ENCODE measurements at places on chromosomes 3 and 15.

DNA sequence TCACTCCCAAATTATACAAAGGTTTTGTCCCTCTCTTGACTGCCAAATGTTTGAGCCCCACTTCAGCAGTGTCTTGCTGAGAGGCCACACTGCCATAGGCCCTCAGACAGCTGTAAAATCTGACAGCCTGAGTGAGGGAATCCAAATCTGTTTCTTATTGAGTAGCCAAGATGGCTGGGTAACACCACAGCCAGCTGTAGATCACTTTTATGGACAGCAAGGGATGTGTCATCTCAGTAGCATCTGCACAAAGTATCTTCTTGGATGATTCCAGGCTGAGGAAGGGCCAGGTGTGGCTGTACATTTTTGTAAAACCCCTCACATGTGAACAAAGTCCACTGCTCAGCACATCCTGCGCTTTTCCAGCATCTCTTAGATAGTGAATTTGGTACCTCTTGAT lies 237.0 kb upstream of the LRTM1 start:
- ATAC-seq = no peak

GRCh38 chr3:122515870-122516269 lies 1.1 kb upstream of the KPNA1 start:
- ATAC-seq = no peak

- no peak for ATAC-seq
Observed at GRCh38 chr3:167787440-167787839, 51.9 kb downstream of the SERPINI1 start.

DNA sequence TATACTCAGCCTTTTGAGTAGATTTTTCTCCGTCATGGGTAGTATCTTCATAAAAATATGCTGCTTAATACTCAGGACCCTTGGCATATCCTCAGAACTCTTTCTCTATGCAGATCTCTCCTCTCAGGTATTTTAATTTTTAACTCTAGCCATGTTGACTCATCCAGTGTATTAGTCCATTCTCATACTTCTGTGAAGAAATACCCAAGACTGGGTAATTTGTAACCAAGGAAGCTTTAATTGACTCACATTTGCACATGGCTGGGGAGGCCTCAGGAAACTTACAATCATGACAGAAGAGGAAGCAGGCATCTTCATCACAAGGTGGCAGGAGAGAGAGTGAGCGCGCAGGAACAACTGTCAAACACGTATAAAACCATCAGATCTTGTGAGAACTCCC lies 129.3 kb upstream of the CD96 start:
- ATAC-seq = no peak

- ATAC-seq = peak; percentile 12
Observed at GRCh38 chr15:59532770-59533379, 78.7 kb upstream of the GCNT3 start.

GRCh38 chr3:186532598-186533072 lies 11.5 kb downstream of the CRYGS start:
- peak; percentile 51 for ATAC-seq

DNA sequence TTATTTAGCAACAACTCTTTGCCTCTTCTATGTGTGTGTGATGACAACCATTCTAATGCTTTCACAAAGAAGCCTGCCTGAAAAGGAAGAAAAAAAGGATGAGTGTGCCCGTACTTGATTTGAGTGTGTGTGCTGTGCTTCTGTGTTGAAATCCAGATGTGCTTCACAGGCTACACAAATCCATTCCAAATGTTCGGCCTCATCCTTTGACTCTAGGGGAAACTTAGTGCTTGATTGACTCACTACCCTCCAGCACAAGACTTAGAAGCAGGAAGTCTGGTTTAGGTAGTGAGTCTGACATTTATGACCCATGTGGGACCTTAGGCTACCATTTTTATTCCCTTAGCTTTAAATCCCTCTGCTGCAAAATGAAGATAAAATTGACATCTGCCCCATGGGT lies 108.8 kb upstream of the PLAAT1 start:
- no peak for ATAC-seq

DNA sequence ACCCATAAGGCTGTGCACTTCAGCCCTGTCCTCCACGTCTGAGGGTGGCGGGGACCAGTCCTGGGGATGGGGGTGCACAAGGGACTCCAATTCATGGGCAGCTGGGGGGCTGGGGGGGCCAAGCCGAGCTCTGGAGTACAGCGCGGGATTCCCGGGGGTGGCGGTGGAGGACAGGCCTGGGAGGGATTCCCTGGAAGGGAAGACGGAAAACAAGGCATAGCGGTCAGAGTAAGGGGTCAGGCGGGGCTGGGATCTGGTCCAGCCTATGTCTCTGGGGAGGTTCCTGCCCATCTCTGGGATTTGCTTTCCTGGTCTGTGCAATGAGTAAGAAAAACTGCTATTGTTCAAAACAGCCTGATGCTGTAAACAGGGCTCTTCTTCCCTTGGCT lies 8.1 kb upstream of the IGDCC3 start:
- ATAC-seq = no peak
